ENCODE measurements at places on chromosomes 3 and 15. TPM values are rescaled to one million over a fixed set of nuclear protein-coding genes. Genes with fewer than 3 reads are reported as not detected.

Gene CHRNA5
- 1.6 TPM for total RNA-seq

DNA sequence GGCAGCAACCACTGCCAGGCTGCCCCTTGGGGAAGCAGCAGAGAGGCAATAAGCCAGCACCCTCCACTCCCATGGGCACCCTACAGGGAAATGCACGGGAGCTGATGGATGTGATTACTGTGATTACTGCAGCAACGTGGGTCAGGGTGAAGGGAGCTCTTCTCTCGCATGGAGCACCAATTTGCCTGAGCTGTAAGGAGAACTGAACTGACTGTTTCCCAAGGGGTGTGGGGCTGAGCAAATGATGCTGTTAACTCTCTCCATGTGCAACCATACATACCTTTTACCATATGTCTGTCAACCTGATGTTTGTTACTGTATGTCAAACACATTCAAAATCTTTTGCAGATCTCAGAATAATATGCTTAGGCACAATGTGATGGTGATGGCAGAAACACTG is 680.6 kb downstream of the SQOR start:
- DNase-seq, result no peak

DNA sequence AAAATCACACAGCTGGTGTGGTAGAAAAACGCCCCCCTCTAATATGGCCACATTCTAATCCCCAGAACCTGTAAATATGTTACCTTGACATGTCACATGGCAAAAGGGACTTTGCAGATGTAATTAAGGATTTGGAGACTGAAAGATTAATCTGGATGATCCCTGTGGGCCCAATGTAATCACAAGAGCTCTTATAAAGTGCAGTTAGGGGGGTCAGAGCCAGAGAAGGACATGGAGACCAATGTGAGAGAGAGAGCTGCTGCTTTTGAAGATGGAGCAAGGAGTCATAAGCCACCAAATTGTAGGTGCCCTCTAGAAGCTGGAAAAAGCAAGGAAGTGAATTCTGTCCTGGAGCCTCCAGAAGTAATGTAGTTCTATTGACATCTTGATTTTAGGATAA is 152.6 kb downstream of the PEX5L start:
- DNase-seq, result no peak

Gene SLC2A2
- not detected for total RNA-seq

DNA sequence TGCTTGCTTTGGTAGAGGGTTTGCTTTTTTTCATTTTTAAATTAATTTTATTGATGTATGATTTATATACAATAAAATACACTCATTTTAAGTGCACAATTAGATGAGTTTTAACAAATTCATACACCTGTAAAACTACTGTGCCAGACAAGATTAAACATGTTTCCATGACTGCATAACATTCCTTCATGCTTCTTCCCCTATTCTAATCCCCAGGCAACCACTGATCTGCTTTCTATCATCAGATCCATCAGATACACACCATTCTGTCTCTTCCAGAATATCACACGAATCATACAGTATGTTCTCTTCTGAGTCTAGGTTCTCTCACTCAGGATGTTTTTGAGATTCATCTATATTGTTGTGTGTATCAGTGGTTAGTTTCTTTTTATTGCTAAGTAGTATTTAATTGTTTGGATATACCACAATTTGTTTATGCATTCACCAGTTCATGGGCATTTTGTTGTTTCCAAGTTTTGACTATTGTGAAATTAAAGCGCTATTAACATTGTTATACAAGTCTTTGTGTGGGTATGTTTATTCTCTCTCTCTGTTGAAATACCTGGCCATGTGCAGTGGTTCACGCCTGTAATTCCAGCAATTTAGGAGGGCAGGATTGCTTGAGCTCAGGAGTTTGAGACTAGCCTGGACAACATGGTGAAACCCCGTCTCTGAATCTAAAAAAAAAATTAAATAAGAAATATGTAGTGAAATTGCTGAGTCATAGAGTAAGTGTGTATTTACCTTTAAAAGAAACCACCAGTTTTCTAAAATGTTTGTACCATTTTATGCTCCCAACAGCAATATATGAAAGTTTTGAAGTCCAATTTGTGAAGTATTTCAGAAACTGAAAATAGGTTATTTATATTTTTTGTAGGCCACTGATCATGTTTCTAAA is 7.0 kb upstream of the TFG start:
- DNase-seq, result no peak

- DNase-seq, result no peak
Observed at GRCh38 chr3:79329154-79329553, 438.6 kb downstream of the ROBO1 start.

DNA sequence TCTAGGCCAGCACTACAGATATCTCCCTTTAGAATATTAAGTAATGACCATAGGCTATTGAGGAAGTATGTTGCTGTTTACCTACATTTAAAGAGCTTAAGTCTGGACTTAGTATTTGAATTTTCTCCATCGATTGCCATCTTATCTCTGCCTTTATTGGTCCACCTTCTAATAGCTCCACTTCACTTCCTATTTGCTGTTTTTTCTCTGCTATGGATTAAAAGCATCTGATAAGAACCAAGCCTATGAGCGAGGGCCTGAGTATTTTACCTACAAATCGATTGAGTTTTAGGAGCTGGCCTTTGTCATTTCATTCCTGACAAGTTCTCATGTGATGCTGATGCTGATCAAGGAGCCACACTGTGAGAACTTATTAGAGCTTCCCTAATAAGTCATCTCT is 52.6 kb upstream of the AKAP13 start:
- DNase-seq, result no peak

- no peak for DNase-seq
Observed at GRCh38 chr3:177602601-177603147, 405.4 kb upstream of the TBL1XR1 start.

GRCh38 chr3:51702156-51702555 is 4.7 kb upstream of the GRM2 start:
- DNase-seq, result no peak

- DNase-seq, result no peak
Observed at GRCh38 chr3:106542101-106542769, 673.4 kb upstream of the CBLB start.

DNA sequence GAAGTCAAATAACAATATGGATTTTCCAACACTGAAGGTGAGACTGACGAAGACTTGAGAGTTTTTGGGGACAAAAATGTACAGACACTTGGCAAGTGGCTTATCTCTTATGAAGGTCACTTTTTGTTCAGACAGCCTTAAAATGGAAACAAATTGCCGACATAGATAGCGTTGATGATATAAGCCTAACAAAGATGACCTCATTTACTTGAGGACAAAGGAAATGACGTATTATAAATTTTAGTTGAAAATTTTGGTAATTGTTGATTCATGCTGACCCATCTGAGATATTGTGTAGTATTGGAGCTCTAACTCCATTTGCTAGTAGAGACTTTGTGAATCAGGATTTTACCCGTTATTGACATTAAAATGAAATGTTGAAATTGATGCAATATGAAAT is 168.3 kb downstream of the SPATA16 start:
- DNase-seq, result no peak

Gene TMC3
- total RNA-seq, result not detected

Gene CYP1A2
- total RNA-seq, result not detected

Gene ECE2
- not detected for total RNA-seq

DNA sequence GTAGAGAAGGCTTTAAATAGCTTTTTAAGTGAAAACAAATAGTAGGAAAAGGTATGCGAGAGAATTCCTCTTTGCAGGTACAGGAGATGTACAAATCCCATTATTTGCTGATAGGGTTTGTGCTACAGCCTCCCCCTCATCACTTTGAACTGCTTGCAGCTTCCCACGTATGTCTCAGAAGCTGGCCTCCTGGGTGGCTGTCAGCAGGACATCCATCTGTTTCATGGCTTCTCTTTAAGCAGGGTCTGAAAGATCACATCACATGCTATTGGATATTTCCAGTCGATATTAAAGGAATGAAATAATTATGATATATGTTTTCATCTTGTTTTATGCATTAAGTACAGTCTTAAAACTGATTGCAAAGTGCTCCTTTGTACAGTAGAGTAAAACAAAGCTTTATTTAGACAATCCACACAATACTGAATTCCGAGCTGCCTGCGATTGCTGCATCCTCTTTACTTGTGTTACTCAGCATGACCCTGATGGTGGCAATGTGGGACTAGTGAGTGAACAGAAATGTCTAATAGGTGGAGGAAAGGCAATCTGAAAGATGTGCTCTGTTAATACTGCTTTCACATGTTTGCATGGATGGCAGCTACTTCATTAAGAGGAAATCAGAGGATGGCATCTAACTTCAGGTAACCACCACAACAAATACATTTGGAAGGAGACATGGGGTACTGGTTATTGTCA is 930.6 kb upstream of the SEMA6D start:
- DNase-seq, result no peak

DNA sequence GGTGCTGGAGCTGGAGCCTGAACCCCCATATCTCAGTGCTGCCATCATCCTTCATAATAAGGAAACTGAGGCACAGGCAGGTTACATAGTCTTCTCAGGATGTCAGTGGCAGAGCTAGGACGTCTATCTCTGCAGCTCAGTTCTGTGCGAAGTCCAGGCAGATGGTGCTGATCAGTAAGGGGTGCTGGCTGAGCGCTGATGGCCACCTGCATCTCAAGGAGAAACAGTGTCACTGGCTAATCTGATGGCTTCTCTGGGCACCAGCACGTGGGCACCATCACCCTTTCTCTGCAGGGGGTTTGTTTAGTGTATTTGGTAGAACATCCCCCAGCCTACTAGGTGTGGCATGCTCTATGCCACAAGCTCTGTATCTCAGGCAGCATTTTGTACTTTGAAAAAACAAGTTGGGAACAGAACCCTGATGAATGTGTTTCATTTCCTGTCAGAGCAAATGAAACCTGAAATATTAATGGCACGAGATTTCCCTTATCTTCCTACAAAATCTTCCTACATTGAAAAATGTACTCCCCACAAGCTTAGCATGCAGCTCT is 35.1 kb downstream of the APBA2 start:
- DNase-seq, result no peak

Gene C3orf49
- not detected for total RNA-seq

Gene BLM
- total RNA-seq, result 4.1 TPM
